ENCODE measurements at places on chromosomes 13 and 19. TPM values are rescaled to one million over a fixed set of nuclear protein-coding genes. Genes with fewer than 3 reads are reported as not detected.
A peak's percentile ranks its signal among the peaks of the same experiment; 100 is the strongest.

Gene ALG11
- 38.4 TPM for total RNA-seq

GRCh38 chr13:104098421-104098820 is 1032.2 kb upstream of the SLC10A2 start:
- no peaks in the 10 kb centered on the region for H3K27me3 ChIP-seq
- H3K4me1 ChIP-seq: no peaks in the 10 kb centered on the region
- no peak for DNase-seq
- H3K4me3 ChIP-seq: no peak overlapping the region

GRCh38 chr13:40069173-40070044 is 413.9 kb downstream of the COG6 start:
- peaks cover 9% of the 10 kb centered on the region for H3K4me1 ChIP-seq
- no peak overlapping the region for H3K27ac ChIP-seq
- peak; percentile 75 for DNase-seq
- H3K27me3 ChIP-seq: no peaks in the 10 kb centered on the region

DNA sequence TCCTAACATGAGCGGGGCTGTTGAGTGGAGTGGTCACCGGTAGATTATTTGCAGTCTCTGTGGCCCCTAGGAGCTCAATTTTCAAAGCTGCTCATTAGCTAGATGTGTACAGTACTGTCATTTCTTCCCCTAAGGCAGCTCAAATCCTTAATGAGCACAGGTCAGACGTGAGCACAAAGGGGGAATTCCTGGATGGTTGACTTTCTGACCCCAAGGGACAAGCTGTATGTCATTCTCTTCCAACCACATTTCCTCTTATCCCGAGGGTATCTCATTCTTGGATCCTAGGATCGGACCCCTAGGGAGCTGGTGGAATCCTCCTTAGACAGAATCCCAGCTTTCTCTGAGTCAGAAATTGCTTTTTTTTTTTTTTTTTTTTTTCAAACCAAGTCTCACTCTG is 5.7 kb upstream of the OR7G3 start:
- DNase-seq: no peak
- no peak overlapping the region for H3K4me3 ChIP-seq
- H3K27ac ChIP-seq: no peak overlapping the region
- no peaks in the 10 kb centered on the region for H3K36me3 ChIP-seq

DNA sequence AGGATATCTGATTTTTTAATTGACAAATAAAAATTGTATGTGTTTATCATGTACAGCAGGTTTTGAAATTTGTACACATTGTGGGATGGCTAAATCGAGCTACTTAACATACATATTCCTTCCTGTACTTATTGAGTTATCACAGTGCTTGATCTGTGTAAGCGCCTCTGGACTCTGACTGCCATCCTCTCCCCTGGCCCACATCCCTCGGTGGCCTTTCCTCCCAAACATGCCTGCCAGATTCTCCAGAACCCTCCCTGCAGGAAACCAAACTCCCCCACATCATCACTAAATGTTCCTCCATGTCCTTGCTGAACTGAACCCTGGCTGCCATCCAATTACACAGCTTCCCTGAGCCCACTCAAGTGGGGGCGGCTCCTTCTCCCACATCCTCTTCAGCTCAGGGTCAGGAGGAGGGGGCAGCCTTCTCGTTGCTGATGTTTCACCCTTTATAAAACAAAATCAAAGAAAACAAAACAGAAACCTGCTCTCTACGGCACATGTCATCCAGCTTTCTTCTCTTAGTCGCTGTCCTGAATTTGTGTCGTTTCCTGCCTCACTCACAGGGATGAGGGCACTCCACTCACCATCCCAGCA is 97.1 kb upstream of the SPATA13 start:
- H3K4me3 ChIP-seq: no peak overlapping the region
- H3K36me3 ChIP-seq: no peaks in the 10 kb centered on the region
- DNase-seq: no peak
- H3K4me1 ChIP-seq: peaks cover 3% of the 10 kb centered on the region

- no peaks in the 10 kb centered on the region for H3K36me3 ChIP-seq
- H3K27me3 ChIP-seq: no peaks in the 10 kb centered on the region
- no peak for DNase-seq
- no peak overlapping the region for H3K4me3 ChIP-seq
- no peak overlapping the region for H3K27ac ChIP-seq
These were observed 68.7 kb downstream of the ZAR1L start for GRCh38 chr13:32246468-32246867.

- no peak overlapping the region for H3K27ac ChIP-seq
- no peak for DNase-seq
- no peaks in the 10 kb centered on the region for H3K27me3 ChIP-seq
These were observed 76.2 kb upstream of the MTIF3 start for GRCh38 chr13:27526516-27526915.
